Body of pancreas (tissue), 4 donors: ENCODE measurements at places on chromosomes 16 and 17. TPM values are rescaled to one million over a fixed set of nuclear protein-coding genes. Genes with fewer than 3 reads are reported as not detected.

- no peaks in the 10 kb centered on the region for H3K36me3 ChIP-seq
- H3K27me3 ChIP-seq, result no peaks in the 10 kb centered on the region
- H3K4me3 ChIP-seq, result no peak overlapping the region
- DNase-seq, result peak; percentile 76
- no peak overlapping the region for H3K27ac ChIP-seq
Measured at GRCh38 chr17:38598536-38598935, 7.2 kb downstream of the SRCIN1 start.

RCVRN gene
- total RNA-seq, result not detected

DNA sequence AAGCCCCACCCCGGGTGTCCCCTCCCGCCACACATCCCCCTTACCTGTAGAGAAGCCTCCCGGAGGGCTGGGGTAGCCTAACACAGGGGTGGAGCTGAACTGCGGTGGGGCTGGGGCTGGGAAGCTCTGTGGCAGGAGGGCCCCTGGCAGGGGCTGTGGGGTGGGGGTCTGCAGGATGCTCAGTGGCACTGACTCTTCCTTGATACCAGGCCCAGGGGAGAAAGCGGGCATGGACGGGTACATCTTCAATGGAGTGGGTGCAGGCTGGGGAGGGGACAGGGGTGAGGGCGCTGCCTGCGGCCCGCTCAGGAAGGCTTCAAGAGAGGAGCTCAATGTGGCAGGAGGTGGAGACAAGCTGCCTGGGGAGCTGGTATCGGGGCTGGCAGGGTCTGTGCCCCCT is 16.7 kb downstream of the SREBF1 start:
- DNase-seq, result no peak
- H3K4me3 ChIP-seq, result no peak overlapping the region
- H3K36me3 ChIP-seq, result no peaks in the 10 kb centered on the region
- no peaks in the 10 kb centered on the region for H3K27me3 ChIP-seq

DNA sequence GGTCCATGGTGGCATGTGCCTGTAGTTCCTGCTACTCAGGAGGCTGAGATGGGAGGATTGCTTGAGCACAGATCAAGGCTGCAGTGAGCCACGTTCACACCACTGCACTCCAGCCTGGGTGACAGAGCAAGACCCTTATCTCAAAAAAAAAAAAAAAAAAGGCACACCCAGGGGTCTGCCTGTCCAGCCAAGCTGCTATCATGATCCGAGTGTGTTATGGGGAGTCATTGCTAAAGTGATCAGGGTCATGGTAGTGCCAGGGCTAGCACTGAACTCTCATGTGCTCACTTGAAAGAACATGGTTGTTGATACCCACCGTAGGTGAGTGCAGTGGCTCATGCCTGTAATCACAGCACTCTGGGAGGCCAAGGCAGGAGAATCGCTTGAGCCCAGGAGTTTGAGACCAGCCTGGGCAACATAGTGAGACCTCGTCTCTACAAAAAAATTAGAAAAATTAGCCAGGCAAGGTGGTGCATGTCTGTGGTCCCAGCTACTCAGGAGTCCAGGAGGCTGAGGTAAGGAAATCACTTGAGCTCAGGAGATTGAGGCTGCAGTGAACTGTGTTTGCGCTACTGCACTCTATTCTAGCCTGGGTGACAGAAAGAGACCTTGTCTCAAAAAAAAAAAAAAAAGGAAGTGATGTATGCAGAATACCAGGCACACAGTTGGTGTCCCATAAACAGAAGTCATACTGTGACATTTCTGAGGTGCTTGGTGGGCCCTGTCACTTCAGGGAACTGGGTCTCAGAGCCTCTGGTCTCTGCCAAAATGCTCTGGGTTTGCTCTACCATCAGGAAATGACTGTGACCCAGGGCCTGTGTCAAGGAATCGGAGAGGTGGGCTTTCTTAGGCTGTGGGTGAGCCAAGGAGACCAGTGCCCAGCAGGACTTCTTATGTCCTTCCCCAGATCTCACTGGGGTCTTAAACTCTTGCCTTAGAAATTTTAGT is 2.2 kb downstream of the PRM1 start:
- H3K27me3 ChIP-seq, result no peaks in the 10 kb centered on the region
- no peaks in the 10 kb centered on the region for H3K36me3 ChIP-seq
- no peaks in the 10 kb centered on the region for H3K4me1 ChIP-seq
- H3K27ac ChIP-seq, result no peak overlapping the region
- no peak for DNase-seq

NRN1L gene
- total RNA-seq, result not detected

- DNase-seq, result no peak
- H3K4me3 ChIP-seq, result no peak overlapping the region
Measured at GRCh38 chr16:46762583-46762982, 14.4 kb upstream of the MYLK3 start.

DNA sequence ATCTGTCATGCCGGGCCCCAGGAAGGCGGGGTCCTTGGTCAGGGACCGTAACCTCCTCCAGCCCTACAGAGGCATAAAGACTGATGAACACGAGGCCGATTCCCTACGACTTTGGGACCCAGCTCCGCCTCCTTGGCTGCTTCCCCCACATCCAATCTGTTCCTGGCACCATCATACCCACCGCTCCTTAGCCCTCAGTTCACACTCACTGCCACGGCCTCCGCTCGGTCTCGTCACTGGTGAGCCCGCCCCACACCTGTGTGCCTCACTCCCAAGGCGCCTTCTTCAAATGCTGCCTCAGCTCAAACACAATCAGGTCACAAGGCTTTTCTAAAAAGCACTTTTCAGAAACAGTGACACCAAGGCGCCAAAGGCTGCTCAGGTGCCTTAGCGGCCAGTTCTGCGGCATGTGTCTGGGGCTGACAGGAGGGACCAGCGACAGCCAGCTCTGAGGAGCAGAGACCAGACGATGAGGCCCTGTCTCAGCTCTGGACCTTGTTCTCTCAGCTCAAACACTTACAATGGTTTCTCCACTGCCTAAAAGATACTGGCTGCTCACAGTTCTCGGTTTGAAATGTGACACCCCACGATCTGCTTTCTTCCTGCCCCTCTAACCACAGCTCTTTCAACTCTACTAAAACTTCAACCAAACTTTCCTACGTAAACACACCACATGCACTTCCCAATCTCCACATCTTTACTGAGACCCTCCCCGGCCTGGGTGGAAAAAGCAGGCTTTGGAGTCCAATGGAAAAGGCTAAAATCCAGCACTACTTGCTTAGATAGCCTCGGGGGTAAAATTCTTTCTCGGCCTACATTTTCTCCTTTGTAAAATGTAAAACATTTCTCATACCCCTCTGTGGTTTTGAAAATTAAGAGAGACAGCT is 33.2 kb downstream of the CYB5D2 start:
- H3K4me3 ChIP-seq, result no peak overlapping the region
- H3K27me3 ChIP-seq, result no peaks in the 10 kb centered on the region
- H3K4me1 ChIP-seq, result no peaks in the 10 kb centered on the region
- DNase-seq, result no peak
- H3K27ac ChIP-seq, result no peak overlapping the region

DNA sequence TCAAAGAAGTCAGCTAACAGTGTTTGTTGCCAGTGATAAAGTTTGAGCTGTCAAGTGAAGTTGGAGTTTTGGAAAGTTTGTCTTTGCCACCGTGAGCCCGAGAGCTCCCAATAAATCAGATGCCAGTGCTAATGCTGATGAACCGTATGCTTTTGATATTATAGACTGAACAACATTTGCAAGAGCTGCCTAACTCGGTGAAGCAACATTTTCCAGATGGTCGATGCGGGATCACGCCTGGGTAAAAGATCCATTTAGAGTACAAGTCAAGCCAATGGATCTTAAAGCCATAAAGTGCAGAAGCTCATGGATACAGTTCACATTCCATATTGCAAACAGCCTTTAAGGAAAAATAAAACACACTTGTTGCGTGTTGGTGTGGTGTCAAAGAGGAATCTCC is 9.6 kb downstream of the BANP start:
- no peak overlapping the region for H3K4me3 ChIP-seq
- no peak for DNase-seq
- H3K27ac ChIP-seq, result no peak overlapping the region
- H3K36me3 ChIP-seq, result no peaks in the 10 kb centered on the region
- peaks cover 6% of the 10 kb centered on the region for H3K4me1 ChIP-seq
- no peaks in the 10 kb centered on the region for H3K27me3 ChIP-seq

GRCh38 chr16:84423416-84423837 is 55.1 kb downstream of the ATP2C2 start:
- H3K4me3 ChIP-seq, result no peak overlapping the region
- no peak for DNase-seq
- no peaks in the 10 kb centered on the region for H3K4me1 ChIP-seq
- no peaks in the 10 kb centered on the region for H3K36me3 ChIP-seq

GRCh38 chr16:11273721-11274324 is 394 bp upstream of the PRM3 start:
- no peaks in the 10 kb centered on the region for H3K36me3 ChIP-seq
- no peaks in the 10 kb centered on the region for H3K27me3 ChIP-seq
- no peaks in the 10 kb centered on the region for H3K4me1 ChIP-seq
- H3K27ac ChIP-seq, result no peak overlapping the region

CACNG5 gene
- total RNA-seq, result not detected

GRCh38 chr17:38604479-38605403 is 1.0 kb downstream of the SRCIN1 start:
- no peaks in the 10 kb centered on the region for H3K27me3 ChIP-seq
- no peak overlapping the region for H3K27ac ChIP-seq
- peaks cover 32% of the 10 kb centered on the region for H3K4me1 ChIP-seq
- no peak for DNase-seq
- no peak overlapping the region for H3K4me3 ChIP-seq

DNA sequence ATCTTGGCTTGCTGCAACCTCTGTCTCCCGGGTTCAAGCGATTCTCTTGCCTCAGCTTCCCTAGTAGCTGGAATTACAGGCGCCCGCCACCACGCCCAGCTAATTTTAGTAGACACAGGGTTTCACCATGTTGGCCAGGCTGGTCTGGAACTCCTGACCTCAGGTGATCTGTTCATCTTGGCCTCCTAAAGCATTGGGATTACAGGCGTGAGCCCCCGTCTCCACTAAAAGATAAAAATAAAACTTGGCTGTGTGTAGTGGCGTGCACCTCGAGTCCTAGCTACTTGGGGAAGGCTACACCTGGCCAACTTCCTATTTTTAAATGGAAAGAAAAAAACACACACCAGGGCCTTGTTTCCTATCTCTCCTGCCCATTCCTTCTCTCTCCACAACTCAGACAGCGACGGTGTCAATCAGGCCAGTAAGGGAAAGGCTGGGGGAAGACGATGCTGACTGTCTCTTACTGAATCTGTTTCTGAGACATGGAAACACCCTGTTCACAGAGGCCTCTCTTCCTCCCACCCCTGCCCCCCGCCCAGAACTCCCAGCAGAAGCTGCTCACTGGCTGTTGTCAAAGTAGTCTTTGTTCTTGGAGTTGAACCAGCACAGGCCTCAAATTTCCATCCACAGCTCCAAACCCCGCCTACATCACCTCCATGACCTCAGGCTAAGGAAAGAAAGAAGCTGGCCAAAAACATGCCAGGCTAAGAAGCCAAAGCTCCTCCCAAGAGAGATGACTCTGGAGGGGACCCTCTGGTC is 96.6 kb downstream of the NXN start:
- H3K36me3 ChIP-seq, result no peaks in the 10 kb centered on the region
- no peaks in the 10 kb centered on the region for H3K27me3 ChIP-seq
- peak; percentile 80 for DNase-seq
- H3K4me1 ChIP-seq, result peaks cover 80% of the 10 kb centered on the region

RDM1 gene
- total RNA-seq, result not detected

DNA sequence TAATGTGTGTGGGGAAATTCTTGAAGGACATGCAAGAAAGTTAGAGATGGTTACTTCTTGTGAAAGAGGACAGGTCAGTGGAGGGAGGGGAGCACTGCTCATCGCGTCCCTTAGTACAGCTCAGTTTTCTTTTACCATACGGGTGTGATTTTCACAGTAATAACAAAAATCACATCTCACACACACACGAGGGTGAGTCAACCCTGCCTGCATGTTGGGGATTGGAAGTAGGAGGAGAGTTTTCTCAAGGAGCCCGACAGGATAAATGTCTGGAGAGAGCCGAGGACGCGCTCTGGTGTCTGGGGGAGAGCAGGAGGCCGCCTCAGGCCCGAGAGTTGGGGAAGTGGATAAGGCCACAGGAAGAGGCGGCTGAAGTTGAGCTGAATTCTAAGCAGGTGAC is 16.4 kb downstream of the PLCD3 start:
- no peaks in the 10 kb centered on the region for H3K36me3 ChIP-seq
- no peak for DNase-seq
- no peaks in the 10 kb centered on the region for H3K4me1 ChIP-seq
- no peak overlapping the region for H3K27ac ChIP-seq

- peaks cover 35% of the 10 kb centered on the region for H3K4me1 ChIP-seq
- no peak overlapping the region for H3K4me3 ChIP-seq
- H3K27me3 ChIP-seq, result no peaks in the 10 kb centered on the region
- DNase-seq, result peak; percentile 81
- H3K27ac ChIP-seq, result no peak overlapping the region
Measured at GRCh38 chr17:28494445-28495188, 11.5 kb upstream of the FOXN1 start.

DNA sequence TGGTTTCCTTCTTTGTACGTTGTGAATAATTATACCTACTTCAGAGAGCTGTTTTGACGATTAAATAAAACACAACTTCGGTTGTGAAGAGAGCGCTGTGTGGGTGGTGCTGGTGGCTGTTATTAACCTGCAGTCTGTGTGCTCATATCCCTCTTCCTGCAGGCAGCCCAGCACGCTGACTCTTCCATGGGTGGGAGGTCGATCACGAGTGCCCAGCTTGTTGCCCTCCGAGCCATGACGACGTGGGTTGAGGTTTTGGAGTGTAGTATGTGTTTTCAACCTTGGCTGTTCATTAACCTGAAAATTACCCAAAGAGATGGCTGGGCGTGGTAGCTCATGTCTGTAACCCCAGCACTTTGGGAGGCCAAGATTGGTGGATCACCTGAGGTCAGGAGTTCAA is 11.3 kb upstream of the GCSH start:
- no peaks in the 10 kb centered on the region for H3K4me1 ChIP-seq
- H3K4me3 ChIP-seq, result no peak overlapping the region
- no peak for DNase-seq
- no peak overlapping the region for H3K27ac ChIP-seq
- H3K36me3 ChIP-seq, result no peaks in the 10 kb centered on the region
- H3K27me3 ChIP-seq, result no peaks in the 10 kb centered on the region

- peak overlapping the region; percentile 51 for H3K4me3 ChIP-seq
- peaks cover 62% of the 10 kb centered on the region for H3K4me1 ChIP-seq
- no peaks in the 10 kb centered on the region for H3K27me3 ChIP-seq
- DNase-seq, result peak; percentile 16
- no peaks in the 10 kb centered on the region for H3K36me3 ChIP-seq
Measured at GRCh38 chr17:59840329-59841090, 52.2 kb downstream of the TUBD1 start.

- no peaks in the 10 kb centered on the region for H3K27me3 ChIP-seq
- peaks cover 20% of the 10 kb centered on the region for H3K4me1 ChIP-seq
- H3K36me3 ChIP-seq, result no peaks in the 10 kb centered on the region
Measured at GRCh38 chr16:2162676-2163118, 7.1 kb downstream of the TRAF7 start.

OTOP2 gene
- not detected for total RNA-seq

PITPNM3 gene
- total RNA-seq, result 3.4 TPM

TBC1D3I gene
- not detected for total RNA-seq

NGFR gene
- 10.1 TPM for total RNA-seq

STX1B gene
- 0.26 TPM for total RNA-seq
